ENCODE measurements at places on chromosomes 4 and X. TPM values are rescaled to one million over a fixed set of nuclear protein-coding genes. Genes with fewer than 3 reads are reported as not detected.

CACNA1F gene
- polyA plus RNA-seq, result not detected

SSX3 gene
- not detected for polyA plus RNA-seq

GUCY1A1 gene
- not detected for polyA plus RNA-seq

ZAR1 gene
- polyA plus RNA-seq, result not detected

NHSL2 gene
- 0.29 TPM for polyA plus RNA-seq

CSN3 gene
- polyA plus RNA-seq, result not detected

TMSB15C gene
- polyA plus RNA-seq, result 0.79 TPM

SLC9B2 gene
- 7.3 TPM for polyA plus RNA-seq

REELD1 gene
- not detected for polyA plus RNA-seq

DNA sequence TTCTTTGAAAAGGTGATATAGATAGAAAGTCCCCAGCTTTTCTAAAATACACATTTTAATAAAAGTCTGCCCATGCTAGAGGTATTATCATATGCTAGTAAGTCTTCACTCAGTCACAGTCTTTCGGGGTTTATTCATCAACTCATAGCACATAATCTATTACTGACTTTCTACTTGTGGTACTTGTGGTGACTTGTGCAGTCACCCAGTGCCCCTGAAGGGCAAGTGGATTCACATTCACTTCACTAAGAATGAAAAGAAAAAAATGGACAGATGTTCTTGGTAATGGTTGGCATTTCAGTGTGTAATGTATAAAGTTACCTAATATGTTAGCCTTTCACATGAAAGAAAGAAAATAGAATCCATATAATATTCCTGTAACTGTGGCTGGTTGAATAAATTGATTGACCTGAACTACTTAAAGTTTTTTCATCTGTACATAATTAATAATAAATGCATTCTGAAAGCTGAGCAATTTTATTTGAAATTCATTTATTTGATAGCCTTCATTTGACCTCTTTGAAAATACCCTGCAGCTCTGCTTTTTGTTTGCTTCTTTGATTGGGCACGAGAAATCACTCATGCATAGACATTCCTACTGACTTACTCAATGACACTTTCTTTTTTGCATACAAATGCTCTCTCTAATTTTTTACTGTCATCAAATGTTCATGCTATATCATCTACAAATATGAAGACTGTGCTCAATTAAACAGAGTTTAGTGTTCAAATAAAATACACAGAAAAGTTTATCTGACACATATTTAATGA lies 39.5 kb upstream of the ZNF330 start:
- no peak for DNase-seq

DNA sequence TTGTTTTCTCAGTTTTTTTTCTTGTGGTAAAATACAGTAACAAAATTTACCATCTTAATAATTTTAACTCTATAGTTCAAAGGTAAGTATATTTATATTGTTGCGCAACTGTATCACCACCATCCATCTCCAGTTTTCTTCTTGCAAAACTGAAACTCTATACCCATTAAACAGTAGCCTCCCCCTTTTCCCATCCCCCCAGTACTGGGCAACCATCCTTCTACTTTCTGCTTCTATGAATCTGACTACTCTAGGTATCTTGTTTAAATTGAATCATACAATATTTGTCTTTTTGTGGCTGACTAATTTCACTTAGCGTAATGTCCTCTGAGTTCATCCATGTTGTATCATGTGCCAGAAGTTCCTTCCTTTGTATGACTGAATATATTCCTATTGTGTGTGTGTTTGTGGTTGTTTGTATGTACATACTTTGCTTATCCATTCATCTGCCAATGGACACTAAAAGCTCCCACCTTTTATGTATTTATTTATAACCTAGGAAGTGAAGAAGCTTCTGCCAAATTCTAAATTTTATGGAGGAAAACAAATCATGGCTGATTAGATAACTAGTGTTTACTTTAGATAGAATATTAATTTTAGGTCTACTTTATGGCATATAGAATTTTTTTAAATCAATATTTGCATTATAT lies 10.0 kb downstream of the ABHD18 start:
- peak; percentile 77 for DNase-seq

DNA sequence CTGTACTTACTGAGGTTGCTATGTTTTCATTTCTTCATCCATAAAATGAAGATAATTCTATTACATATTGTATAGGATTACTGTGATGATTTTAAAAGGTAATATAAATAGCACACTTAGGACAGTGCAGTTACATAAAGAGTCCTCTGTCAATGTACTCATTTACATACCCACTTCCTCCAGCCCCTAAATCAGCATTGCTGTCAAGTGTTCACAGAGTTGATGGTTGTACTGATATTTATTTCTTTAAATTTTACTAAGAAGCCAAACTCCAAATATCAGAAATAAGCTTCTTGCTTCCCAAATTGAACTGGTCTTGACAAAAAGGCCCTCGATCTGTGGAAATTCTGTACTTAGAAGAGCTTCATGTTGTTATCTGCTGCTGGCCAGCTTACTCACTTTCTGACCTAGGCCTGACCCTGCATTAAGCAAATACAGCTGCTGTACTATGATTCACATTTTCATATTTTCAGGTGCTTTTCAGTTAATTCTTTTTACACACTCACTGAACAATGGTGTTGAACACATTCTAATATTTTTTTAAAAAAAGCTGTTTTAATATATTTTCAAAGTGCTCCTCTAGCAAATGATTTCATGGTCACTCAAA lies 259.6 kb downstream of the UNC5C start:
- no peak for DNase-seq

DNA sequence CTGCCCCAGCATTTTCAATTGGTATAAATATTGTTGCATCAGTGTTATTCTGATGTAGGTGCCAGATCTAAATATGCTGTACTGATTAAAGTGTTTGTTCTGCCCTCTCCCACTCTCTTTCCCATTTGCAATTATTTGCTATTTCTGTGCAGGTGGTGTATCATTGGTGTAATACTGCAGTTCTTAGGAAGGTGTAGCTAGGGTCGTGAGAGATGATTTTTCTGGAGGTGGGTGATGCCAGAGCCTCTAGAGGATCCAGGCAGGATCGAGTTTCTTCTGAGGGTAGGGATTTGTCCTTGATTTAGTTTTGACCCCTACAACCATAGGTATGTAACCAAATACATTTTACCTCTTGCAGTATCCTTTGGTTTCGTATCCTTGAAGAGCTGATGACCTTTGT lies 1.9 kb downstream of the SMAD1 start:
- no peak for DNase-seq

DNA sequence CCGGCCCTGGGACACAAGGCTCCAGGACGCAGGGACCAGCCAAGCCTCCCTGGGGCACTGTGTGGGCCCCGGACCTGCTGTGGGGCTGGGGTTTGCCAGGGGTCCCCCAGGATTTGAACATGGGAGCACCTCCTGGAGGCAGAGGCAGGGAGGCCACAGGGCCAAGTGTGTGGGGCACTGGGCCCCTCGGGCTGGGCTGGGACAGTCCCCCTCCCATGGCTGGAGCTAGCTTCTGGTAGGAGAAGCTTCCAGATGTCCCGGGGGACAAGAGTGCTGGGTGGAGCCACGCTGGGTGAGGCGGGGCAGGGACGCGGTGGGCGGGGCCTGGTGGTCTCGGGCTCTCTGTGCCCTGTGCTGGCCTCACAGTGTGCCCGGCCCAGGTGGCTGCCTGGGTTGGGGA lies 18.6 kb downstream of the FGFRL1 start:
- no peak for DNase-seq

DNA sequence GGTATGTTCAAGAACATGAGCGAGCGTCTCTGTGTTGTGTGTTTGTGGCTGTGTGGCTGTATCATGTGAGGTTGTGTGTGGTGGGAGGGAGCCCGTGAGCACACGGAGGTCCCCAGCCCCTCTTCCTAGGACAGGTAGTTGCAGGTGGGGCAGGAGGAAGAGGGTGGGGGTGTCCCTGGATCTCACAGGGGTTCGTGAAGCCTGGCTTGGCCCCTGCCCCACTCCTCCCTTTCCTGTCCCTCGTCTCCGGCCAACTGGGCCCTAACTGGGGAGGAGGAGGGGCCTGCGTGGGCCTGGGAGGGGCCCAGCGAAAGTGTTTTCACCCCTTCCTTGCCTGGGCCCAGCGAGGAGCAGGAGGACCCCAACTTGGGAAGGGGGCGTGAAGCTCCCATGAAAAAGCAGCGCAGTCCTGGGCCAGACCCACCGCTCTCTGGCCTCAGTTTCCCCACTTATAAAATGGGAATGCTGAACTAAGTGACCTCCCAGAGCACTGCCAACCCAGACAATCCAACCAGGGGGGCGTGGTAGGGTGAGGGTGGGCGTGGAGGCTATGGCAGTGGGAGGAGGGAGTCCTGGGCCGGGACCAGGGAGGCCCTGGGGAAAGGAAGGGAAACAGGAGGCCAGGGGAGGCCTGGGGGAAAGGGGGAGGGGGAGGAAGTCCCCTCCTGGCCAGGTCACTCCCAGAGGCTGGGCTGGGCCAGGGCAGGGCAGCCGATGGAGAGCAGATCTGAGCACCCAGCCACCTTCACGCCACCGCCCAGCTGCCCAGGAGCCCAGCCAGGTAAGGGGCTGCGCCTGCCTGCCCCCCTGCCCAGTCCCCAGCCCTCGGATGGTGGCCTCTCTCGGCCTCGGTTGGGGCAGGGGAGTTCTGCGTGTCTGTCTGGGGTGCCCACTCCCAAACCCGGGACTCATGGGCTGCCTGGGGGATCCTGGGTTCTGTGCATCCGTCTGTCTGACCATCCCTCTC lies at the start of gene AVPR2:
AVPR2 (plus strand) TSS at position 683 of the 967 bp plus-strand sequence. CDS start 473 bp downstream, outside the sequence.
- DNase-seq, result no peak

- no peak for DNase-seq
Observed at GRCh38 chr4:105634402-105635080, 73.9 kb downstream of the INTS12 start.

DNA sequence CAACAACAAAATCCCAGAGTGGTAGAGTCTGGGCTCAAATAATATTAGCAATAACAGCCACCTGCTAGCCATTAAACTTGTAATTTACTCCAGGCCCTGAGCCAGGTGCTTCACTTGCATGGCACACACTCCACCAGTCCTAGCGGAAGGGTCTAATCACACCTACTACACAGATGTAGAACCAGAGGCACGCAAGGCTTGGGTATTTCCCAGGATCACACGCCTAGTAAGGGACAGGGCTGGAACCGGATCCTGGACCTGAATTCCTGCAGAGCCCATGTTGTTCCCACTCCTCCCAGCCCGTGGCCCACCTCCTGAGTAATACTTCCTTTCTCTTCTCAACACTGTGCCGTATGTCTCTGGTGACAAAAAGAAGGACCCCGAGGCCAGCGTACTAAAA lies 5.7 kb downstream of the MAGEA1 start:
- no peak for DNase-seq

GRCh38 chr4:166078383-166078782 lies 205.3 kb downstream of the TLL1 start:
- no peak for DNase-seq

- DNase-seq, result no peak
Observed at GRCh38 chrX:17550011-17550410, 175.0 kb downstream of the NHS start.

GRCh38 chr4:168839758-168840391 lies 170.2 kb downstream of the CBR4 start:
- no peak for DNase-seq

DNA sequence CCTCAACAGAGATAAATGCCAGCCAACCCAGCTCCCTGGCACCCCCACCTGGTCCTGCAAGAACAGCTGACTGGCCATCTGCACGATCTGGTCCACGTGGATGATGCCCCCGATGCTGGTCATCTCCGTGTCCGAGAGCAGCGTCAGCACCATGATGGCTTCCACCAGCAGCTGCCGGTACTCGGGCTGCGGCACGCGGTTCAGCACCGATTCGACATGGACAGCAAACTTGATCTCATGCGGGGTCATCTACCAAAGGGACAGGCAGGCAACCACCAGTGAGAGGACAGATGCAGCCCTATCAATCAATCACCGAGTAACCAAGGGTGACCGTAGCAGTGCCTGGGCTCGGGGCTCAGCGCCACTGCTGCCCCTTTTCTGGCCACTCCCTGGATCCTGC lies 89.8 kb downstream of the PHKA2 start:
- no peak for DNase-seq
